Thoracic aorta endothelial cell (primary cell): ENCODE measurements at places on chromosomes 3 and 15. TPM values are rescaled to one million over a fixed set of nuclear protein-coding genes. Genes with fewer than 3 reads are reported as not detected.

The ANKRD34C gene
- not detected in 2 replicates for total RNA-seq

The AADACL2 gene
- total RNA-seq, result not detected in 2 replicates

The RETNLB gene
- total RNA-seq, result not detected in 2 replicates

The CEMIP gene
- 0.50 and 1.1 TPM in 2 replicates for total RNA-seq

The RPUSD2 gene
- 10.0 and 10.6 TPM in 2 replicates for total RNA-seq

The GP5 gene
- total RNA-seq, result 0.14 TPM in 1 of 2 replicates, not detected in the other

The DUOXA1 gene
- not detected in 2 replicates for total RNA-seq

The ALDH1A2 gene
- total RNA-seq, result 2.3 and 38.1 TPM in 2 replicates

The PTX3 gene
- total RNA-seq, result 510 and 684 TPM in 2 replicates
